Trophoblast cell (in vitro differentiated cells and primary cell): ENCODE measurements at places on chromosomes 7 and 10.

GRCh38 chr7:127792528-127793342 lies 140.7 kb downstream of the SND1 start:
- DNase-seq: peak; percentile 43

DNA sequence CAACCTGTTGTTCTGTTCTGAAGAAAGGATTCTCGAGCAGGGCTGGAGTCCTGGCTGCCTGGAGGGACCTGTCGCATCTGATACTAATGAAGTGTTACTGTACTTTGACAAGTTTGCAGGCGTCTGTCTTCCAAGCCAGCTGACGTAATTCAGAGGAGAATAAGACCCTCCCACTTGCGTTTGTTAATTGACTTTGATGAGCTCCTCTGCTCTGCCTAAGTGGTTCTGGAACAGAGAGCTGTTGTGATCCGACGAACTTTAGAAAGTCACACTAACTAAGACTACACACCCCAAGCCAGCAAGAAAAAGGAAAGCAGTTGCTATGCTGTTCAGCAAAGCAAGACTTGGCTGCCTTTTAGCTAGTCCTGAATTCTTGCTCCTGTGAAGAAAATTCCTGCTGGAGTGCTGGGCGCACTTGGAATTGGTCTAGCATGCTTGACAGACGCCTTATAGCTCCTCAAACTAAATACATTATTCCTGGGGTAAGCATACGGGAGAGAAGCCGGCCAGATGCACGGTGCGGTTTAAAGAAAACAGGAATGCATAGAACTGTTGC lies 200.3 kb downstream of the CACNB2 start:
- DNase-seq: no peak

DNA sequence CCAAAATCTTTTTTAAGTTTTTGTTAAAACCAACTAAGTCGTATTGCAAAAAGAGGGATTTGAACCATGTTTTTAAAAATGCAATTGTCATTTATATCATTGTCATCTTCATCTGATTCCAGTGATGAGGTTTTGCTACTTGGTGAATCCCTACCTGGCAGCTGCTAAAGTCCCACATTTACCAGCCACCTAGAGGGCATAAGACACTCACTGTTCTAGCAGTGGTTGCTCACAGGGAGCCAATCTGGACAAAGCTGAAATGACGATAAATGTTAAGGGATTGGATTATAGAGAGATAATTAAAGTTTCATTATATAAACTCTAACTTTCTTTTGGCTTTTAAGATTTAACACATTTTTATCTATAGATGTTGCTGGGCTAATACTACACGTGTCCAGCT lies 18.7 kb downstream of the KIFBP start:
- no peak for DNase-seq

DNA sequence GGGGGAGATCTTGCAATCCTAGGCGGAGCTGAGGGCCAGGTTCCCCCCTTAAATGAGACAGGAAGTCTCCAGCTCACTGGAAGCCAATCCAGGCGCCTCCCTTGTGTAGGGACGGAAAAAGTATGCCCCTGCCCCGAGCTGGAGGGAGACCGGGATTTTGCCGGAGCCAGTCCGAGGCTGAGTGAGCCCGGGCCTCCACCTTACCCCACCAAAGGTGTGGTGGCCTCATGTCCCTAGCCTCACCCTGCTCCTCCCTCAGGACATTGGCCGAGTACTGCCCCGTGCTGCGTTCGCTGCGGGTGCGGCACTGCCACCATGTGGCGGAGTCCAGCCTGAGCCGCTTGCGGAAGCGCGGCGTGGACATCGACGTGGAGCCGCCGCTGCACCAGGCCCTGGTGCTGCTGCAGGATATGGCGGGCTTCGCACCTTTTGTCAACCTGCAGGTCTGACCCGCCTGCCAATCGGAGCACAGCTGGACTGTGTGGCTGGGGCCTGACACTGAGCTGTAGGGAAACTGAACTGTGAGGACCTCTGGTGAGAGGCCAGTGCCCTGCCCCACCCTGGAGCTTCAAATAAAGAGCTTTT lies 2.0 kb downstream of the FBXL15 start:
- peak; percentile 90 for DNase-seq

DNA sequence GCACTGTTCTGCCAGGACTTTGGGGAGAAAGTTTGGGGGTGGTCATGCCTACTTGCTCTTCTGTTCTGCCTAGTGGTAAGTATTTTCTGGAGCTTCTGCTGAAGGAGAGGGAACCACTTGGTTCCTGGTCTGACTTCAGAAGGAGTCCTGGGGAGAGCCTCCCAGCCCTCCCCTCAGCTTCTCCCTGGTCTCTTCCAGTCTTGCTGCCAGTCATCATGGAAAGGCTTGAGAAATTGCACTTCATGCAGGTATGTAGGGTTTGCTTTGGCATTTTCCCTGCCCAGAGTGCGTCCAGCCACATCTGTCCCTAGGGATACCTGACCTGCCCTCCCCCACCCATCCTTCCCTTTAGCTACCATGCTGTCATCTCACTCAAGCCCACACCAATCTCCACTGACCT lies 11.1 kb upstream of the WBP1L start:
- no peak for DNase-seq

DNA sequence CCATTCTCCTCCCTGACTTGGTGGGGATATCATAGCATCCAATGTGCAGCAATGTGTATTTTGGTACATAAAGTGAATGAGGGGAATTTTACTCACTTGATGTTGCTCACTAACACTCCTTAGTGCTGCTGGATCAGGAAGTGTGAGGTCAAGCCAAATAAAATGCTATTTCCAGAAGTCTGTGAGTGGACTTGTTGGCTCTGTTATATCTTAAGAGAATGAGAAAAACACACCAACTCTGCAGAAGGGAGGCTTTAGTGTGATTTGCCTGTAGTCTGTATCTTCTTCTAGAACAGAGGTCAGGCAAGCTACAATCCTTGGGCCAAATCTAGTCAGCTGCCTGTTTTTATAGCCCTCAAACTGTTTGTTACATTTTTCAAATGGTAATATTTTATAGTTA lies 154.3 kb downstream of the POLR1F start:
- no peak for DNase-seq
